ENCODE measurements at places on chromosomes 13 and 19. TPM values are rescaled to one million over a fixed set of nuclear protein-coding genes. Genes with fewer than 3 reads are reported as not detected.

IRGC gene
- total RNA-seq = not detected

BEST2 gene
- total RNA-seq = not detected

ZFP36 gene
- total RNA-seq = 14.6 TPM

RNF225 gene
- not detected for total RNA-seq

SLC10A2 gene
- not detected for total RNA-seq

ZNF99 gene
- not detected for total RNA-seq

ZIK1 gene
- 18.2 TPM for total RNA-seq

OSCAR gene
- total RNA-seq = not detected

ZNF429 gene
- 27.2 TPM for total RNA-seq

EEF2 gene
- 2,213 TPM for total RNA-seq

TSKS gene
- 0.09 TPM for total RNA-seq

CYP2A6 gene
- total RNA-seq = 0.42 TPM

RGL3 gene
- 29.2 TPM for total RNA-seq

SPATA13 gene
- total RNA-seq = 13.0 TPM

CA11 gene
- 11.9 TPM for total RNA-seq

DIRAS1 gene
- 3.0 TPM for total RNA-seq
